ENCODE measurements at places on chromosomes 12 and 14.

- no peak for DNase-seq
These were observed 188.7 kb downstream of the KITLG start for GRCh38 chr12:88391556-88391955.

DNA sequence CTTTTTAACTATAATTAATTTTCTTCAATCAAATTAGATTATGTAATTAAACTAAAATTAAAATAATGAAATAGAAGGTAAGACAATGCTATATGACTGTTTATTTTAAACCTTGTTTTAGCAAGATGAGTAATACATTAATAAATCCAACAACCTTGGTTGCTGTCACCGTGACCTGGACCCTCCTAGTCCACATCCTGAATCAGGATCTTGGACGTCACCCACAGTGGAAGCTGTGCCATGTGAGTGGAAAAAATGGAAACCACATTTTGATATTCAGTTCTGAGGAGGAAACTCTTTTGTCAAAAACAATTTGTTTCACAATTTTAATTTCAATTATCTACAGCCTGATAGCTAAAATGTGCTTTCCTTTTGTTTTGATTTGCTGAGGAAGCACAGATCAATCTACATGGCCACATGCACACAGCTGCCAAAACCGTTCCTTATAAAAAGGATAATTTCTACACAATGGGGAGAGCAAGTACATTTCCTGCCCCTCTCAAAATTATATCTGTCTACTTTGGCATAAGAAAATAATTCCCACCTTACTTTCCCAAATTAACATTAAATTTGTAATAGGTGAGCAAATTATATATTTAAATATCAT, 255.5 kb downstream of the RASSF9 start:
- DNase-seq = no peak

- DNase-seq = no peak
These were observed 402.9 kb downstream of the ZFP36L1 start for GRCh38 chr14:68389943-68390342.

GRCh38 chr14:105856676-105857219, 330.4 kb downstream of the TMEM121 start:
- DNase-seq = no peak

DNA sequence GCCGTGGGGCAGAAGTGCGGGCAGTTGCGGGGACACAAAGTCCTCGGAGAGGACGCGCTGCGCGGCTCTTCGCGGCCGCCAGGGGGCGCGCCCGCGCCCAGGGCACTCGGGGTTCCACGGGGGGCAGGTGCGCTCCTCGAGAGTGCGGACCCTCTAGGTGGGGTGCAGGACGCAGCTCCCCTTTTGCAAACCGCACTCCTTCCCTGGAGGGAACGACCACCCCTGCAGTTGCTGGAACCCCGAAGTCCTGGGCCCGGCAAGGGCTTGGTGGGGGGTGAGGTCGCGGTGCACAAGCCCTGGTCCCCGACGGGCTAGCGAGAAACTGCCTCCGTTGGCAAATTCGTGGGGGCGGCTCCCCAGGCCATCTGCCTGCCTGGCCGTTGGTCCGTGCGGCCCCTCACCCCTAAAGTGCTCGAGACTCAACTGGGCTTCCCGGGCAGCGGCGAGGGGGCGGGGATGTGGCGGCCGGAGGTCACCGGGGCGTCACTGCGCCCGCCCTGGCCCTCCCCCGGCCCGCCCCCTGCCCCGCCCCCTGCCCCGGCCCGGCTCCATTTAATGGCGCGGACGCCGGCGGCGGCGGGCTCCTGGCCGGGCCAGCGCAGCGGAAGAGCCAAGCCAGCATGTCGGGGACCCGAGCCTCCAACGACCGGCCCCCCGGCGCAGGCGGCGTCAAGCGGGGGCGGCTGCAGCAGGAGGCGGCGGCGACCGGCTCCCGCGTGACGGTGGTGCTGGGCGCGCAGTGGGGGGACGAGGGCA, at the start of gene ADSS1:
TSS of gene ADSS1 (plus strand) at position 579 of the 756 bp plus-strand sequence. CDS start at position 621, 42 bp downstream.
- peak; percentile 86 for DNase-seq

DNA sequence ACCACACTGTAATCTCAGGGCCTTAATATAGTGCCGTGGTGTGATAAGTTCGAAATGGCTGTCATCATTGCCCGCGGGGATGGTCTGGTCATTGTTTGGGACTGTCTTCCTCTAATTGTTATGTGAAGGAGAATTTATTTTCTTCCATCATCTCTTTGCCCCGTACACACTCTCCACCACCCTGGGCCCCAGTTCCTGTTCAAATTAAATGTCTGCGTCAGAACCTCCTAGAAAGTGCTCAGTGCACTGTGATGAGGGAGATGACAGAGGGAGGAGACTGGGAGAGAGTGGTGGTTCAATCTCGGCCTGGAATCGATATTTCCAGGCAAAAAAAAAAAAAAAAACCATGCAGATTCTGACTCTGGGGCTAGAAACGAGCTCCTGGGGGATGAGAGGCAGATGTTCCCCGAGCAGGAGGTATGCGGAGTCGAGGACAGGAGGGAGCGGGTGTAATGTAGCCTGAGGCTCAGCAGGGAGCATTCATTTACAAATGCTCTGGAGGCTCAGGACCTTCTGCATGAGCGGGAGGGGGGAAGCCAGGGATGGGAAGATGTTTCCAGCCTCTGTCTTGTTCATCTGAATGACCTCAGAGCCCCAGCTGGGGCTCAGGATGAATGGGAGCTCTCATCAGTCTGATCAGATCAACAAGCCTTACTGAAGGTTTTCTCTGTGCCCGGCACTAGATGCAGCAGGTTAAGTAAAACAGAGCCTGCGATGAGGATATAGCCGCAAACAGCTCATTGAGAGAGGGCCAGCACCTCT, 219.5 kb downstream of the TBX5 start:
- peak; percentile 58 for DNase-seq

DNA sequence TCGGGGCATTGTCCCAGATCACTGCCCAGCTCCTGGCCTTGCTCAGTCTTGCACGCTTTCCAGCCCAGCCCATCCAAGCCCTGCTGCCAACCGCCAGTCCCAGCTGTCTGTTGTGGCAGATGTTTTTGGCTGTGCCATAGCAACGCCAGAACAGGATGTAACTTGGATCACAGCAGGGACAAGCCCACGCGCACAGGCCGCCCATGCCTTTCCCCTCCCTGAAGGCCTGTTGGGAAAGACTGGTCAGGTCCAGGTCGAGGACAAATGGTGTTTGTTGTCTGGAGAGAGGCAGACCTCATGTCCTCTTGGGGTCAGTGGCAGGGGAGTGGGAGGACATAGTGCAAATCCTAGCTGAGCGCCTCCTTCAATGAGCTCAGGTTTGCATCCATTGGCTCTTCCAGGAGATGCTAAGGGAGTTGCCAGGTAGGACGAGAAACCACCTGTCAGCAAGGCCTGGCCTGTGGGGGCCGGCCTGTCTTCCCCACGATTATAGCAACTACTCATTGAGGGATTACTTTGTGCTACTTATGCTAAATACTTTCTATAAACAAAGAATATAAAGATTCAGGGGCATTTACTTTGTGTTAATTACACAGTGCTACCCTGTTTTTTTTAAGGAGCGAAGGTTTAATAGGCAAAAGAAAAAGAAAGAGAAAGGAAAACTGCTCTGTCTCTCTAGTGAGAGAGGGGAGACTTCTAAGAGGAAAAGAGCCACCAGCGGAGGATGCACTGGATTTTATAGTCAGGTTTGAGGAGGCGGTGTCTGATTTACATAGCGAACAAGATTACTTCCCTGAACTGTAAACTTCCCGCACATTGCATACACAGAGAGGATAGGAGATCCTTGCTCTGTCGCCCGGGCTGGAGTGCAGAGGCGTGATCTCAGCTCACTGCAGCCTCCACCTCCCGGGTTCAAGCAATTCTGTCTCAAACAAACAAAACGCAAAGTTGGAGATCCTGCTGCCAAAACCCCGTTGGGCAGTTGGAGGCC, 42.8 kb upstream of the CORO1C start:
- DNase-seq = peak; percentile 79

DNA sequence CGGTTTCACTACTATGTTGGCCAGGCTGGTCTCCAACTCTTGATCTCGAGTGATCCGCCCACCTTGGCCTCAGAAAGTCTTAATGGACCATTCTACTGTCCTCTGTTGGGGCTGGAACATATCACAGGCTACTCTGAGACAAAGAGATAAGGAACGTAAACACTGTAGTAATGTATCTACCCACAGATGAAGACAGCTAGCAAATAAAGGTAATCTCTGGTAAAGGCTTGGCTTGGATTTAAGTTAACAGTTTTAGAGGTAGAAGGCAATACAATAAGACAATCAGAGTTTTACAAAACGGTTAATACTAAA, 44.6 kb upstream of the ISM2 start:
- DNase-seq = no peak

DNA sequence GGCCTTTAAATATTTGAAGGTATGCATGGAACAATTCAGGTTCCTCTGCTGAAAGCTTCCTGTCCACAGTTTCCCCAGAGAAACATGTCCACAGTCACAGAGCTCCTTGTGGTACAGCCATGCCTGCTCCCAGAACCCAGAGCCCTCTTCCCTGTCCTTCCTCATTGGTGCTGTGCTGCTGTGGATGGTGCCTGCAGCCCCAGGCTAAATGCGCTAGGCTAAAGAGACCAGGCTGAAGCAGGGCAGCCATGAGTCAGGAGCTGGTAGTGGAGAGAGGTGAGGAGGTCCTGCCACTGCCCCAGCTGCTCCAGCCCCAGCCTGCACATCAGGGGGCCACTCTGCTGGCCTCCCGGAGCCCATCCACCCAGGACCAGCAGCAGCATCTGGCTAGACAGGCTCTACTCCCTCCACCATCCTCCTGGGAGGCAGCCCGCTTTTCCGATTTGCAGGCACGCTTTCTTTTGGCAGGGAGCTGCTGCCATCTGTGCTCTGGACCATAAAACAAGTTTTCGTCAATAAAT, 65.4 kb upstream of the DDX11 start:
- DNase-seq = no peak

DNA sequence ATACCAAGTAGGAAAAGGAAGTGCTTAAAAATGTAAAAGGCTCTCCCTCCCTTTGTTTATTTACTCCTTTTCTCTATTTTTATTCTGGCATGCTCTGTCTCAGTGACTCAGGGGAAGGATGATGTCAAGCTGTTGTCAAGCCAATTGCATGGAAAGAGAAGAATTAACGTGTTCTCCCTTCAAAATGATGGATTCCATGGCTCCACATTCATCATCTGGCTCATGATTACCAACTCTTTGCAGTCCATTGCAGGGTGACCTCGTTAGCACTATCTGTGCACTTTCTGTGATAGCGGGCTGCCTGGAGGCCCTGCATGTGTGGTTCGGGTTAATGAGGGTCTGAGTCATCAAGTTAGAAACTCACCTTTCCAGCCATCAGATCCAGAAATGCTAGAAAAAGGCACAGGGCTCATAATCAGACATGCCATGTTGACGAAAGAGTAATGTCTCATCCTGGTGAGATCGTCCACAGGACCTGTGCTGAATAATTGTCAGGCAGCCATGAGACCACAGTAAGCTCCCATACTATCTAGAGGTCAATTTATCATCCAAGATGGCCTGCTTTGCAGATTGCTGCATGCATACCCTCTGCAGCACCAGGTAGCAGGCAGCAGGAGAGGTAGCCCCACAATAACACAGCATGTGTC, 79.2 kb upstream of the BTG1 start:
- no peak for DNase-seq

GRCh38 chr14:94374116-94374515, 14.3 kb downstream of the SERPINA1 start:
- DNase-seq = no peak

- DNase-seq = no peak
These were observed 57.8 kb downstream of the SLC25A21 start for GRCh38 chr14:37114559-37114958.

GRCh38 chr14:20622816-20623291, 18.6 kb downstream of the OR6S1 start:
- DNase-seq = no peak

GRCh38 chr12:52070185-52070925, 577 bp downstream of the ATG101 start:
- no peak for DNase-seq

- DNase-seq = peak; percentile 78
These were observed 62.3 kb downstream of the PTPN21 start for GRCh38 chr14:88492272-88493089.
